Midbrain (tissue), 1 donor: ENCODE measurements at places on chromosomes 6 and 20.

GRCh38 chr6:30260036-30260504, 46.9 kb upstream of the TRIM26 start:
- no peak for DNase-seq

DNA sequence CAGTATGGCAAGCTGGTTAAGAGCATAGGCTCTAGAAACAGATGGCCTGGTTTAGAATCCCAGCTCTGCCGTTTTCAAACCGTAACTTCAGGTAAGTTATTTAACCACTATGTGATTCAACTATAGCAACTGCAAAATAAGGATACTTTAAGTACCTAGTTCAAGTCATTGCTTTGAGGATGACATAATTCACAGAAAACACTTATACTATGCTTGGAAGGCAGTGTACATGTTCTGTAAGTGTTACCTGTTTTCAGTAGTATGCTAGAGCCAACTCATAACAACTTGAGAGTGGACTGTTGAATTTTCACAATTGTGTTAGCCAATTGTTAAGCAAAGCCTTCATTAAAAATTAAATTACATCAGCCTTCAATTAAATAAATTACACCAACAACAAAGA, 134.8 kb upstream of the BEND6 start:
- no peak for DNase-seq

- no peak for DNase-seq
Observed at GRCh38 chr6:36873612-36874442, 776 bp downstream of the PPIL1 start.

DNA sequence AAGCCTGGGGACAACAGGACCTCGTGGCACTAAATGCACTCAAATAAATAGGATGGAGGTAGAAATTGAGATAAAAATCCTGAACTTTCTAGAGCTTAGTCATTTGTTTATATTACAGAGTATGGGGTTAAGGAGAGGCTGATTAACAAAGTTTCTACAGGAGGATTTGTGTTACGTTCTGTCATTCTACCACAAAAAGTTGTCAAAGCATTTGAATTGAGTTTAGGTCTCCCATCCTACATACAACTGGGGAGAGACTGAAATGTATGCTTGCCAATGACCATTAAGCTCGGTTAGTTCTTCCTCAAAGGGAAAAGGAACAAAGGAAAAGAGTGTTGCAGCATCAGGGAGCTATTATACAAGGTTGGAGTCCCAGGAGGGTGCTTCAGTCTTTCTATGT, 597.9 kb downstream of the COL12A1 start:
- DNase-seq = no peak
